Stimulated activated CD4-positive, alpha-beta T cell treated with anti-CD3 and anti-CD28 coated beads, Interleukin-4, amount 100 ng/mL, for 24 hours (primary cell): ENCODE measurements at places on chromosomes 11 and 22.

DNA sequence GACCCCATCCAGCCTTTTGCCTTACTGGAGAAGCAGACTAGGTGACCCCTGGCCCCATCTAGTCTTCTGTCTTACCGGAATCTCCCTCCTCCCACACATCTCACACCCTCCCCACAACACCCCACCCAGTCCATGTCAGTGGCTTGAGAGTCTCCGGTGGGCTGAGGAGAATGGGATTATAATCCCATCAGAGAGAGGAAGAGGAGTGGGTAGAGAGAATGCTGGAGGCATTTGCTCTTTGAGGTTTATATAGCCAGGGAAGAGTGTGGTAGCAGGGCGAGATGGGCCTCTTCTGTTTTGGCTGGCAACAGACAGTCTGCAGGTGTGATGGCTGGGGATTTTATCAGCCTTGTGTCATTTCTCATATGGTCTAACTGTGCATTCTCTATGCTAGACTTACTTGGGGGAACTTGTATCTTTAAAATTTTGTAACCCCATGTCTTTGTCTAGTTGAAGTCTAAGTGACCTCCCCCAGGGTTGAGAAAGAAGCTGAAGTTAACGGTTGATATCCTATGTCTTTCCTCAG lies 50.3 kb downstream of the GRAMD1B start:
- no peak for DNase-seq

GRCh38 chr11:120184946-120185705 lies 25.7 kb upstream of the OAF start:
- DNase-seq, result no peak

- no peak for DNase-seq
Observed at GRCh38 chr11:39365809-39366436, 2093.5 kb downstream of the LRRC4C start.

- DNase-seq, result no peak
Observed at GRCh38 chr11:130886704-130887103, 29.6 kb downstream of the SNX19 start.

GRCh38 chr11:33696931-33697638 lies 3.5 kb downstream of the C11orf91 start:
- no peak for DNase-seq

DNA sequence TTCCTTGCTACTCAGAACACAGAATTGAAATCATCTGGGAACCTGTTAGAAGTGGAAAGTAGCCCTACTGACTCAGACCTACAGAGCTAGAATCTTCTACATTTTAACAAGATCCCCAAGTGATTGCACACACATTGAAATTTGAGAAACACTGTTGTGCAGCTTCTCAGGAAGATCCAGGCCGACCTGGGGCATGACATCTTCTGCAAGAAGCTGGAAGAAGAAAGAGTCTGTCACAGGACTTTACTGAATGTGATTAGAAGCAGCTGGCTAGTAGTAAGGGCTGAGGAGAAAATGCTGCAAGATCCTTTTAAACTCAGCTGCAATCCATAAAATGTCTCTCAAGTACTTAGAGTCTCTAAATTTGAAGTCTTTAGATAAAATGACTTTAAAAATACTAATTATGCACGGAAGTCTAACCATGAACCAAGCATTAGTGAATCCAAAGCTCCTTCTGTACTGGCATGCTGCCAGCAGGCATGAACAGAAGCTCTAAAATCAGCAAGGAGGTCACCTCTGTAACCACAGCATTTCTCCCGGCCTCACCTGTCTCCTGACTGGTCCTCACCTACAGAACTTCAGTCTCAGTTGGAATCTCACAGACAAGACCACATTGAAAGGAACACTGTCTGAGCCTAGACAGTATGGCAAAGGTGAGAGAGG lies 85.0 kb downstream of the SERGEF start:
- DNase-seq, result no peak

- DNase-seq, result no peak
Observed at GRCh38 chr11:16607675-16608644, 130.5 kb upstream of the C11orf58 start.

GRCh38 chr11:95398437-95399112 lies 167.6 kb upstream of the SESN3 start:
- DNase-seq, result no peak

GRCh38 chr11:67195971-67196456 lies 70.3 kb upstream of the GRK2 start:
- DNase-seq, result no peak
